Stimulated activated naive CD4-positive, alpha-beta T cell treated with Interleukin-2 at 50 U/mL for 16 hours (primary cell): ENCODE measurements at places on chromosomes 11 and 22.

DNA sequence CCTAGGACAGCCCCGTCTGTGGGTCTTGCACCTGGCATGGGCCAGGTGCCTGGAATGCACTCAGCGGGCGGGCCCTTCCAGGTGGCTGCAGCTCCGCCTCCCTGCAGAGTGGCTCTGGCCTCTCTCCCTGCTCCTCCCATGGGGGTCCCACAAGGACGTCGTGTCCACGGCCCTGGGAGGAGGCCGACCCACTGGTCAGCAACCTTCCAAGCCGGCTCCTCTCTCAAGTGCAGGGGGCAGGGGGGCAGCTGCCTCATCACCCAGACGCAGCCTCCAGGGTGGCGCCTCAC is 41.9 kb downstream of the CERK start:
- DNase-seq = no peak

DNA sequence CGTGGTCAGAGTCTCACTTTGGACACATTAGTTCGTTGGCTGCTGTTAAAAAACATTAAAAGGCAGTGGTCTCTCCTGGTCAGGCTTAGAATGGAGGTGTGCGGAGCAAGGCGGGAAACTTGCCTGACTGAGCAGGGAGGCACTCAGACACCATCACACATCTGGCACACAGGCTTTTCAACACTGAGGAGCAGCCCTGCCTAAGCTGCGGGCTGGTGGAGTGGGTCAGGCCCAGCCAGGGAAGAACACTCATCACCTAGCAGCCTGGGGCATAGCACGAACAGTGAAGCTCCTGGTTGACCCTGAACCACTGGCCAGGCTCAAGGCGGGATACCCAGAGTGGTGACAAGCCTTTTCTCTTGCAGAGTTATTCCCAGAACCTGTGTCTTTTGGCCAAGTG is 4.2 kb downstream of the KAT5 start:
- DNase-seq = no peak

- DNase-seq = no peak
Measured at GRCh38 chr11:103434073-103434411, 324.8 kb downstream of the DYNC2H1 start.

- DNase-seq = no peak
Measured at GRCh38 chr11:69948256-69949141, 129.3 kb upstream of the FGF3 start.

DNA sequence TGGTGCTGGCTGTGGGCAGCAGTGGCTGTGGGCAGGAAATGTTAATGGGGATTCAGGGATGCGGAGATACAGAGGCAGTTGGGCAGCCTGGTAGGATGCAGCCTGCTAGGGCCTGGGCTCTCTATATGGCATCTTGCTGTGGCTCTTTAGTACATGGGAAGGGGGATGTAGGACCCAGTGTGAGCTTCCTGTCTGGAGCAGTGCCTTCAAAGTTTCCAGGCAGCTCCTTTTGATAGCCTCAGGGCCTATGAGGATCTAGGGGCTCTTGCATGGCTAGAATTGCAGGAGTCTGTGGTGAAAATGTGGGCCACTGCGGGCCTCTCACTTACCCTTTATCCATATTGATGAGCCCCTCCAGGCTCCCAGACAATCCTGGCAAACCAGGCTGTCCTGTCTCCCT is 213.2 kb upstream of the SNX19 start:
- DNase-seq = no peak

- no peak for DNase-seq
Measured at GRCh38 chr11:17743808-17744119, 9.2 kb downstream of the KCNC1 start.

DNA sequence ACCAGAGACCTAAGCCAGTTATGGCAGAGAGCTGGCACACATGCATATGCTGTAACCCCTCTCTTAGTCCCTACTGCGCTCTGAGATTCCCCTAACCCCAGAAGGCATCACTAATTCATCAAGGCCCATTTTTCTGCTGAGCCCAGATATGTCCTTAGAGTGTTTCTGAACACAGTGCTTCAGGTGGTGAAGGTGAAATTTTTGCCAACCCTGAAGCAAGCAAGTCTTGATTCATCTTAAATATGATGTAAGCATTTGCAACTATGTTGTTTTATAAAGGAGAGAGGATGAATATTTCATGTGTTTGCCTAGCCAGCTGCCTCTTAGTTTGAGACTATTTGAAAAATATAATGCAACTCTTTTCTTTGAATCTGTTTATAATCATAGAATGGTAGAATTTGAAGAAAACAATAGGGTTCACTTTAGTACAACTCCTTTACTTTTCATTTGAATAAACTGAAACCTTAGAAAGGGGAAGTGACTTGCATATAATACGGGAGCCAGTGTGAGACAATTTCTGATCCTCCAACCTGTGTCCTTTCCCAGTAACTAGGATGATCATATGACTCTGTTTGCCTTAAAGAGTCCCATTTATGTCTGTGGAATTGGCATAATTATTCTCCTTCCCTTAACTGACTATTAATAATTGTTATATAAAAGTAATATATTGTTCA is 194.3 kb upstream of the MTNR1B start:
- DNase-seq = no peak

GRCh38 chr22:41782316-41782715 is 18.2 kb upstream of the CCDC134 start:
- peak; percentile 20 for DNase-seq

GRCh38 chr11:10418259-10418949 is 36.7 kb upstream of the AMPD3 start:
- DNase-seq = no peak

GRCh38 chr22:36506637-36507517 is at the start of gene FOXRED2:
FOXRED2 (minus strand) TSS chr22:36507040; CDS start chr22:36506422, 618 bp downstream.
- peak; percentile 81 for DNase-seq

DNA sequence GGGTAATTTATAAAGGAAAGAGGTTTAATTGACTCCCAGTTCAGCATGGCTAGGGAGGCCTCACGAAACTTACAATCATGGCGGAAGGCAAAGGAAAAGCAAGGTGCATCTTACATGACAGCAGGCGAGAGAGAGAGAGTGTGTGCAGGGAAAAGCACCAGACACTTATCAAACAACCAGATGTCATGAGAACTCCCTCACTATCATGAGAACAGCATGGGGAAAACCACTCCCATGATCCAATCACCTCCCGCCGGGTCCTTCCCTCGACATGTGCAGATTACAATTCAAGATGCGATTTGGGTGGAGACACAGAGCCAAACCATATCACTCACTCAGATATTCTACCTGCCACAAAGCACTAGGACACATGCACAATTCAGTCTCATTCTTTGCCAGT is 48.1 kb upstream of the HMGXB4 start:
- DNase-seq = no peak

DNA sequence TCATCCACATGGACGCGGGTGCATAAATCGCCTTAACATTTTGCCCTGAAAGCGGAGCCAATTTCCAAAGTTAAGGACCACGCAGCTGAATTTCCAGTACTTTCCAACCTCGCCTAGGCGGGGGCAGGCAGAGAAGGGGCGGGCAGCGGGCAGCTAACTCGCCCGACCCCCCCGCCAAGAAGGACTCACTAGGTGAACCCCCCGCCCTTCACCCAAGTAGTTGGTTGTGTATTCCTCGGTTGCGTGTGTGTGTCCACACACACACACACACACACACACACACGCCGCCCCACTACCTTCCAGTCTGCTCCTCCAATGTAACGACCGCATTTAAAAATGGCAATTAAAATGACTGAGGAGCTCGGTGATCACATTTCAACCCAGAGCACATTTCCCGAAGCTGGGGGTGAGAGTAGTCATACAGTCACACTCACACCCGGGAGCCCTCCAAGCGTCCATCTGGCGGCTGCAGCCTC is 1.4 kb downstream of the TENM4 start:
- no peak for DNase-seq

DNA sequence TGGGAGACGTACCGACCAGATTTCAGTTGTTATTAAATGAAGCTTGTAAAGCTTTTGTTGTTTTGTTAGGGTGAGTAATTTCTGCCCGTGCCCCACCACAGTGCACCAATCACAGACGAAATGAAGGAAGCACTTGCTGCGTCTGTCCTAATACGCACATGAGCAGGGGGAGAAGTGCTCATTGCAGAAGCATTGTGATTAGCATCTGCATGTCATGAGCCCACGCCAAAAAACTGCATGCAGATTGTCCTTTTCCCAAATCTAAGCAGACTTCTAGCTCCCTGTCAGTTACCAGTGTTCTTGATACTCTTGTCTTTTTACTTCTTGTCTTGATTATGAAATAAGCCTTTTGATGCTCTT is 15.5 kb downstream of the RBX1 start:
- DNase-seq = no peak

GRCh38 chr11:73951797-73952196 is 971 bp downstream of the DNAJB13 start:
- no peak for DNase-seq

GRCh38 chr22:23388517-23388890 is 191.6 kb downstream of the IGLL1 start:
- DNase-seq = no peak

DNA sequence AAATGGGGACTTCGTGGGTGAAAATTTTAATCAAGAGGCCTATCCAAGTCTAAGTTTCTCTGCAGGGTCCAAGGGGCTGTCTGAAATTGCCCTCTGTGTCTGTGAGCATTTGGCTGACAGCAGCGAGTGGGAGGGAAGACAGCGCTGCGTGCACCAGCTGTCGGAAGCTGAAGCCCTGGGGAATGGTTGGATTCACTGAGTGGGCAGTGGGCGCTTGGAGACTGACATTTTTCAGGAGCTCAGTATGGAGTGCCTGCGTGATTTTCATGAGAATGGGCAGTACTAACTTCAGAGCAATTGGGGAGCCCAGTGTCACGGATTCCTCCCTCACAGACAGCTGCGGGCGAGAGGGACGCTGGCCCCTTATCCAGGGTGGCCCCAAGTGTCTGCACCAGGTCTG is 388.8 kb upstream of the B3GAT1 start:
- DNase-seq = no peak

GRCh38 chr11:68315171-68315920 is 3.0 kb downstream of the LRP5 start:
- DNase-seq = no peak

DNA sequence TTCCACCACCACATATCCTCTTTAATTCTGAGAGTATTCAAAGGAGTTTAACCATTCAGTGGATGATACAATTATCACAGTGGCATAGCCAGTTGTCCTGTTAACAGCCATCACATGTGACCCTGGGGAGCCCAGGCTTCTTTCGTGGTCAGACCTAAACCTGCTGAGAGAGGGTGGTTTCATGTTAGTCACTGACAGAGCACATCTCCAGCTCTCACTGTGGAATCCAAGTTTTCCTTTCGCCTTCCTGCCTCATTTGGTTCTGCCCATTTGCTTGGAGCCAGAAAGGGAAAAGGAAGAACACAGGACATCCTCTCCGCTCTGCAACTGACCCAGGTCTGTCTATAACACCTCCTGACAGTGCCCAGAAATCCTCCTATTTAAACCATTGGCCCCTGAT is 60.4 kb downstream of the MCHR1 start:
- DNase-seq = no peak

DNA sequence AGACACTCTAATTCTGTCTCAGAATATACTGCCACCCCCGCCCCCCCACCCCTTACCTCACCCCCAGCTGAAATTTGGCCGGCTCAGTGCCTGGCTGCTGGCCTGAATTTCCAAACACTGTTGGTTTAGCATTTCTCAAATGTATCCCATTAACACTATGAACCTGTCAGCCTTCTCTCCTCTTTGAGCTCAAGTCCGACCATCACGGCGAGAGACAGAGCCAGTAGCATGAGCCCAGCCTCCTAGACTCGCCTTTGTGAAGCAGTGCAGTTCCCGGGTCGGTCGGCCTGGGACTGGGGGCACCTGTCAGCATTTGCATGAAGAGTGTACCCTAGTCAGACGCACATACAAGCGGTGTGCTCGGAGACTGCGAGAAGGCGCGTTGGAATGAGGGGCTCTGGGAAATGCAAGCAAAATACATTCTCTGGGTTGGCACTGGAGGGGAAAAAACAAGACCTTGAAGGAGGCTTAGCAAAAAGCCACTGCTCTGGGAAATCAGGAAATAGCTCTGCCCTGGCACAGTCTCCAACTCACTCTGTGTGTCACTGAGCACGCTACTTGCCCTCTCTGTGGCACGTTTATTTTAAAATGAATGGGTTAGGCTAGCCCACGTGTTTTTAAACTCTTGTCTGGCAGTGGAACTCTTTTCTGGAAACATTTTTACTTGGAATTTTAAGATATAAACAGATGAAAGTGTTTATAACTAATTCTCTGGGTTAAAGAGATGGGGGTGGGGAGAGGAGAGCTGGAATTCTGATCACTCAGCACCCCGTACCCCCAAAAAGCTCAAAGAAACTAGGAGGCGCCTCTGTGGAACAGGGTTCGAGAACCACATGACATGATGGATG is 108.3 kb downstream of the TIMP3 start:
- DNase-seq = no peak

DNA sequence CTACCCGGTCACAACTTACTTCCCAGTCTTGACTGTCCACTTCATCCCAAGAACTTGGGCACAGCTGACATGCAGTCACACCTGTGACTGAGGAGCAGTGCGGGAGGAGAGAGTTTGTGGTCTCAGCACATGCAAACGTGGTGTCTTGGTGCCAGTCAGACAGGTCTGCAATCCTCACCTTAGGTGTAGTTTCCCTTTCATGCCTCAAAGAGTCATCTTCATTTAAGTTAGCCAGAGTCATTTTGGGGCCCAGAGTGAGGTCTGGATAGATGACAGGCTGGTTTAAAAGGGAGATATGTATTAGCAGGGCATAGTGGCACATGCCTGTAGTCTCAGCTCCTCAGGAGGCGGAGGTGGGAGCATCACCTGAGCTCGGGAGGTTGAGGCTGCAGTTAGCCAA is 108.5 kb upstream of the SORL1-AS1 start:
- DNase-seq = no peak

GRCh38 chr22:36584666-36585065 is 55.7 kb upstream of the EIF3D start:
- no peak for DNase-seq

- DNase-seq = no peak
Measured at GRCh38 chr22:36587289-36588154, 58.6 kb upstream of the EIF3D start.

GRCh38 chr11:34986883-34987520 is 70.6 kb downstream of the PDHX start:
- DNase-seq = no peak

GRCh38 chr11:10669258-10670033 is 24.1 kb downstream of the IRAG1 start:
- no peak for DNase-seq

- DNase-seq = no peak
Measured at GRCh38 chr11:73991471-73992006, 8.9 kb upstream of the UCP2 start.
